ENCODE measurements at places on chromosomes 4 and X. TPM values are rescaled to one million over a fixed set of nuclear protein-coding genes. Genes with fewer than 3 reads are reported as not detected.

- DNase-seq, result no peak
Observed at GRCh38 chr4:36761607-36762006, 480.2 kb downstream of the DTHD1 start.

GRCh38 chr4:166518315-166518714 is 645.3 kb downstream of the TLL1 start:
- no peak for DNase-seq

DNA sequence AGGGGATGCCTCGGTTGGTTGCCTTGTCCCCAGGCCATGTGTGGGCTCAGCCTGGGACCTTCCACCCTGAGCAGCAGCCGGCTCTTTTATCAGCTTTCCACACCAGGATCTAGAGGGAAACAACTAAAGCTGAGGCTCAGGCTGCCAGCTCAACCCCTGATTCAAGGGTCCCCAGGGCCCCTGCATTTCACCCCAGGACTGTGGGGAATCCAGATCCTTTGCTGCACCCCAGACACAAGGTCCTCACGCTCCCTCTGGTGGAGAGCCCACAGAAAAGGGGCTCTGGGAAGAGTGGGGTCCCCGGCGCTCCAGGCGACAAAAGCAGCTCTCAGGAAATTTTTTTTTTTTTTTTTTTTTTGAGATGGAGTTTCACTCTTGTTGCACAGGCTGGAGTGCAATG is 64.3 kb downstream of the ZFYVE28 start:
- DNase-seq, result peak; percentile 57

GRCh38 chr4:98692411-98692810 is 34.0 kb upstream of the TSPAN5 start:
- DNase-seq, result no peak

DNA sequence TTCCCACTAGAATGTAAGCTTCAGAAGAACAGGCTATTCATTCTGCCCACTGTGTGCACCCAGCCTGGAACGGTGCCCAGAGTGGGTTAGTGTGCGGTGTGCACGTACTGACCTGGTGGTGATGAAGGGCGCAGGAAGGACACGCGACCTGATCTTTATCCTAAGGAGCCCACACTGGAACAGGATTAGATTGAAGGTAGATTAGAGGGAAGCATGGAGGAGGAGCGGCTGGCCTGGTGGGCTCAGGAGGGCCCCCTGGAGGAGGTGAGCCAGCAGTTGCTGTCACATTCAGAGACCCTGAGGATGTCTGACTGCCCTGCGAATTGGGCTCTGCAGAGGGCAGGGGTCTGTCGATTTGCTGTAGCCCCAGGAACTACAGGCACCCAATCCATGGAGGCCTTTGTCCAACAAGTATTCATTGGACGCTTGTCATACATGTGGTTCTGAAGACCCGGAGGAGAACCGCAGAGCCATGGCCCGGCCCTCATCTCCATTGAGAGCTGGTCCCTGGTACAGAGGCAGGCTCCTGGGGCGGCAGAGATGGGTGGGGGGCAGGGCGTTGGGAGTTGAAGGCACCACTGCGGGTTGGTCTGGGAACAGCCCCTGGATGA is 73.2 kb downstream of the HTRA3 start:
- no peak for DNase-seq

GRCh38 chrX:20672476-20672875 is 405.8 kb upstream of the RPS6KA3 start:
- DNase-seq, result no peak

GRCh38 chr4:1809754-1810502 is 16.8 kb downstream of the FGFR3 start:
- peak; percentile 80 for DNase-seq

DNA sequence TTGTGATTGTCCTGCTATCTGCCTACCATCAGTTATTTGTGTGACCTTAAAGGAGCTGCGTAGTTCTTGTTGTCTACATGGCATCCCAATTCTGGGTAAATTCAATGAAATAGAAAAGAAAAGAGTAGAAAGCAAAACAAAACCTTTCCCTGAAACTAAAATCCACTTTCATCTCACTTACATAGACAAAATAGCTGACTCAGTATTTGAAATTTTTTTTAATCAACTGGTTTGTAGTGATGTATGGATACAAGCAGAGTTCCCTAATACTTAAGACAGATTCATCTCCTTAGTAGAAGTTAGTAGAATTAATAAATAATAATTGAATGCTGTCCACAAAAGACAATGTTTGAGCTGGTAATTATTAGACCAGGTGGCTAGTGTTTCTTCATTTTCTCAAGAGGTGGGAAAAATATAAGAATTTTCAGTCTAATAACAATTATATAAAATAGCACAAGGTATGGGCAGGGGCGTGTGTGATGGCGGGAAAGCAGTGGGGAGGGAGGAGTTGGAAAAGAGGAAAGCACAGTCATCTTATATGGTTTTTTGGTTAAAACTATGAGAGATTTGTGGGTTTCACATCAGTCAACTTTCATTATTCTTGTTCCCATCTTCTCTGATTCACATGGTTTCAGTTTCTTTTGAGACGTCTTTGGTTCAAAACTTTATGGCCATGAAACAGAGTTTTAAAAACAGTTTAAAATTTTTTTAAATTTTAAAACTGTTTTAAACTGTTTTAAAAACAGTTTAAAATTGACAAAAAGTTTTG is 275.2 kb downstream of the SPRY1 start:
- no peak for DNase-seq

DNA sequence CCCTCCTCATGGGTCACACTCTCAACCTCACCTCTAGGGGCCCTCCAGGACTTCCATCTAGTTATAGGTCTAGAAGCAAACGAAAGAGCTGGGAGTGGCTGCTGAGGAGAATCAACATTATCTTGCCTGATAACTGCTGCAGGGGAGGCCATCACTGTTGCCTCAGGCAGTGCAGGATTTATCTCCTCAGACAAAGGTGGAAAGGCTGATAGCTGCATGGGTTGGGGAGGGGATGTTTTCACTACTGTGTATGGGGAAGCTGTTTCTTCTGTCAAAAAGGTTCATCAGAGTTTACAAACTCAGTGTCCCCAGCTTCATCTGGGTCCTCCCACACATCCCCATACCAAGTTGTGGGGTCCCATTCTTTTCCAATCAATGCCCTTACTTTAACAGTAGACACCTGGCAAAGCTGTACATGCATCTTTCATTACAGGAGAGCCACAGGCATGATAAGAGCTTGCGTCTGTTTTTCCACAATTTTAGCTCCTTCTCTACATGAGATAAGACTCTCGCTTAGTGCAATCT is 17.6 kb upstream of the PRDM8 start:
- no peak for DNase-seq

DNA sequence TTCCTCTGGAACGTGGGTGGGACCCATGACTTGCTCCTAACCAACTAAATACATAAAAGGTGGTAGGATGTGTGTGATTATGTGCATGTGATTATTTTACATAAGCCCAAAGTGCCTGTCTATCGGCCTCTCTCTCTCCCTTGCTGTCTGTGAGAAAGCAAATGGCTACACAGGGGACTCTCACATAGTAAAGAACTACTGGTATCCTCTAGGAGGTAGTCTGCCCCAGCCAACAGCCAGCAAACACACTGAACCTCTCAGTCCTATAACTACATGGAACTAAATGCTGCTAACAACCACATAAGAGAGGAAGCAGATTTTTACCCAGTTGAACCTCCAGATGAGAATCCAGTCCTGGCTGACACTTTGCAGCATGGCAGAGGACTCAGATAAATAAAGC is 1249.4 kb downstream of the ADGRL3 start:
- no peak for DNase-seq

- DNase-seq, result no peak
Observed at GRCh38 chr4:71294301-71294700, 44.5 kb upstream of the SLC4A4 start.

DNA sequence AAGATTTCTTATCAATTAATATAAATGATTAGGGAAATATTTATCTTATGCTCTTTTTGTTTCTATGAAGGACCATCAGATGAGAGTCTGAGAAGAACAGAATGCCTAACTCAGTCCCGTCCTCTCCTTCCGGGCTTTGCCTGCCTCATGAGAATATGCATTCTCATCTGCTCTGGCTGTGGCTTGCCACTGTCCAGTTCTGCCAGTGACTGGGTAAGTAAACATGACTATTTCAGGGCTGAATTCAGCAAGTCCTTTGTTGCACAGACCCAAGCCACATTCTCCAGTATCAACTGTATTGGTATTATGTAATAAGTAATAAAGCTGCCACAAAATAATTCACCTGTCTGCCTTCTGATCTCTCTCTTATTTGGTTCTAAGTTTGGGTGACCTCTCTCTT is 110.7 kb downstream of the WDFY3 start:
- DNase-seq, result no peak

DNA sequence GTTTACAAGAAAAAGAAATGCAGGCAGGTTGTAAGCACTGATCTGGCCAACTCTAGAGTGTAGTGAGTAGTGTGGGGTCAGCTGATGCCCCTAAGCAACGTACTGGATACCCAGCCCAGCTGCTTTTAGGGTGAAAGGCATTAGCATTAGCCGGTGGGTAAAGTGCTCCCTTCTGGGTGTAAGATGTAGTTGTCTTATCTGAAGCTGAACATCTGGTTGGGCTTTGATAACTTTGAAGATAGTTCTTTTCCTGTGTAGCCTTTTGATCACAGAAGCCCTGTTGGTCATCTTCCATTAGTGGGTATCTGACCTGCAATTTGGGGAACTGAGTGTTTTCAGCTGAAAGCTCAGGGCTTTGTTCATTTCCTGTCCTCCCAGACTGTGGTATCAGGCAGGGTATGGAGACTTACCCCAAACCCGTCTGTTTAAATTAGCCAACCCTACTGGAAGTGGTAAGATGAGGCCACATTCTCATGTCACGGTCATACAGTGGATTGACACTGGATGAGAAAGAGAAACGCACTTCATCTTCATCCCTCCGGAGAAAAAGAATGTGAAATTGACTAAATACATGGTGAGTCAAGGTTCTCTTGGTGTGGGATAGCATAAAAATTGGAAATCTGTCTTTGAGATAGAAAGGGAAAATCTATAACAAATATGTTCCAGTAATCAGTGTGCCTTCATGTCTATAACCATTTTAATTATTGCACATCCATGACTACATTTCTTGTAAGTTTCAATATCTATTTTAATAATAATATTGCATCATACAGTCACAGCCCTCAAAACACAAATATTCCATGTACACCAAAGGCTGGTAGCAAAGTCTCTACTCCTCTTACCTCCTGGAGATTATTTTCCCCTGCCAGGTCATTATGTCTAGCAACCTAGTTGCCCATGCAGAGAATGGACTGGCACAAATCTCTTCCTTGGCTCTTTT is 8.7 kb downstream of the RHOH start:
- DNase-seq, result no peak

DNA sequence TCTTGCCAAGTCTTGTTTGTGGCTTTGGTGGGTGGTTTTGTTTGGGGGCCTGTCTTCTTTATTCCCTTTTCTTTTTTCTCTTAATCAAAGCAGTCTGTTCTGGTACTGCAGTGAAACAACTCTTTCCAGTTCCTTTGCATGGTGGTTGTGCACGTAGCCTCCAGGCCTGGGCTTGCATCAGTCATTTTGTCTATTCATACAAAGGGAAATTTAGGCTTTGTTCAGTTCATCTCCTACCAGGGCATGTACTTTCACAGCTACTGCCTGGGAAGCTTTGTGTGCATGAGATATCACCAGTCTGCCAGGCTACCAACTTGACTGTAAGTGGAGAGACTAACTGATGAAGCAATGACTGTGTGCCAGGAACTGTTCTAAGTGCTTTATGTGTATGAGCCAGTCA is 8.5 kb downstream of the TRIM2 start:
- no peak for DNase-seq

GRCh38 chr4:13289391-13289790 is 194.7 kb downstream of the RAB28 start:
- no peak for DNase-seq

- DNase-seq, result no peak
Observed at GRCh38 chrX:2652106-2652505, 39.0 kb upstream of the CD99 start.

GRCh38 chrX:135981668-135982067 is 3.6 kb upstream of the SLC9A6 start:
- no peak for DNase-seq

DNA sequence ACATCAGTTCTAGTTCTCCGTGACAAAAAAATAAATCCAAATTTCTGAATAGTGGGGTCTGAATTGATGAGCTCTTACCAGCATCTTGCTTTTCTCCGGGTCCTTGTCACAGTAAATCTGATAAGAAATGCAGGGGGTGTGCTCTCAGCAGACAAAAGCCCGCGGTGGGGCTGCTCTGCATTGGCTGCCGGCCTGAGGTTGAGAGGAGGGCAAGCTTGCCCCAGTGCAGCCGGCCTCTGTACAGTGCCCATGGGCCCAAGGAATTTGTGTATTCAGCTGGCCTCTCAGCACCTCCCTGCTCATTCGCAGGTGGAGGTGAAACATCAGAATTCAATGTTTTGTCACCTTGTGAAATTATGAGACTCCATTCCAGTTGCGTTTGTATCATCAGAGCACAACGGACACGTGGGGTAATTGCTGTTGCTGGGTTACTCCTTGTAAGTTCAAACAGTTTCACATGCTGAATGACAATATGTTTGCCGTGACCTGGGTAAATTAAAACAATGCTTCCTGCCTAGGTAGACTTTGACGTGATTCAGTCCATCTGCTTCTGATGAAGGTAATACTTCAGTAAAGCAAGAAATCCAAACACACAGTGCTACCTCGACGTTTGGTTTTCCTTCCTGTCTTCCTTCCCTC is 596.4 kb downstream of the MID1IP1 start:
- no peak for DNase-seq

GRCh38 chrX:143669395-143669794 is 33.5 kb upstream of the SLITRK4 start:
- DNase-seq, result no peak

DNA sequence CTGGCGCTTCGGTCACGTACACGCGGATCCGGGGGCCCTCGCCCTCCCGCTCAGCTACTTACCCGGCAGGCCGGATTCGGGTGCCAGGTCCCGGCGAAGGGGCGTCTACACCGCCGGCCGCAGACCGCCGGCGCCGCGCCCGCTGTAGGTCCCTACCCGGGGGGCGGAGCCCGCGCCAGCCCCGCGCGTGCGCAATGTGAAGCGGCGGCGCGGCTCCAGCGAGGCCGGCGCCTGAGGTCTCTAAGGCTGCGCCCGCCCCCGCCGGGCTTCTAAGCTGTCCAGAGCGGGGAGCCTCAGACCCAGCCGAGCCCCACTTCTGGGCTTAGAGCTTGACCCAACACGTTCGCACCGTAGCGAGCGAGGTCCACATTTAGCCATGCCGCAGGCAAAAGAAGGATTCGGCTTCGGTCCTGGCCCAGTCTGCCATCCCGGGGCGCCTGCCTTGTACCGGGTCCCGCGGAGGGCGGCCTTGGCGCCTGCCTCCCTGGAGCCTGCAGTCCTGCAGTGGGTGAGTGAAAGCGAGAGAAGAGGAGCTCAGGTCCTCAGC is at the start of gene ZNF518B:
Gene ZNF518B, minus strand, starts transcription at position 172 of the 547 bp plus-strand sequence. CDS start 11,098 bp downstream, outside the sequence.
- DNase-seq, result peak; percentile 87

Gene MAGEC2
- not detected for total RNA-seq

Gene TLR10
- total RNA-seq, result not detected

Gene FAM149A
- 13.9 TPM for total RNA-seq

Gene TRIM61
- total RNA-seq, result 2.2 TPM

Gene DRD5
- not detected for total RNA-seq

Gene TRPC5OS
- not detected for total RNA-seq

Gene LDB2
- 34.3 TPM for total RNA-seq

Gene NUDT11
- total RNA-seq, result 0.14 TPM

Gene EREG
- not detected for total RNA-seq

Gene CRMP1
- total RNA-seq, result 1.5 TPM

Gene GUCY1A1
- total RNA-seq, result 88.4 TPM

Gene MAGEB17
- total RNA-seq, result not detected
